BJ (cell line): ENCODE measurements at places on chromosomes 16 and 17. TPM values are rescaled to one million over a fixed set of nuclear protein-coding genes. Genes with fewer than 3 reads are reported as not detected.

Gene SPN
- polyA plus RNA-seq: 0.04 TPM in 1 of 2 replicates, not detected in the other

Gene PRAC2
- polyA plus RNA-seq: 0.63 and 0.98 TPM in 2 replicates

GRCh38 chr17:57283203-57283971 lies 27.1 kb downstream of the MSI2 start:
- DNase-seq: no peak

Gene CLEC19A
- polyA plus RNA-seq: not detected in 2 replicates

Gene KRT27
- not detected in 2 replicates for polyA plus RNA-seq

Gene DYNLRB2
- 0.50 and 1.4 TPM in 2 replicates for polyA plus RNA-seq

Gene TERB1
- 0.07 TPM in 1 of 2 replicates, not detected in the other for polyA plus RNA-seq

DNA sequence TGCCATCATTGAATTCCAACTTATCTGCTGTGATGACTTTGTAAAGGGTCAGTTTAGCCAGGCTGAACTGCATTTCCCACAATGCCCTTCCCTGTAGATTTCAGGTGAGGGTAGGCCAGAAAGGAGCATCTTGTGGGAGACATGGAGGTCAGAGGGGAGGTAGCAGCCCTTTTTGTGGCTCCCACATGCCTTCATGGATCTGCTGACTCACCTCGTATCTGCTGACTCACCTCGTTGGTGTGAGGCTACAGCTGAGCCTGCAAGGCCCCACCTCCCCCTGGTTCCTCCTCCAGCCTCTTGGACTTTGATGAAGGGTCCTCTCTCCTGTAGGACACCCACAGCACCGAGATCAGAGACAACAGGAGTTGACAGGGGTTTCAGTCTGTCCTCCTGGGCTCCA lies 102.5 kb downstream of the SALL1 start:
- no peak for DNase-seq

- no peak for DNase-seq
Observed at GRCh38 chr16:6382924-6383459, 949.7 kb upstream of the RBFOX1 start.

DNA sequence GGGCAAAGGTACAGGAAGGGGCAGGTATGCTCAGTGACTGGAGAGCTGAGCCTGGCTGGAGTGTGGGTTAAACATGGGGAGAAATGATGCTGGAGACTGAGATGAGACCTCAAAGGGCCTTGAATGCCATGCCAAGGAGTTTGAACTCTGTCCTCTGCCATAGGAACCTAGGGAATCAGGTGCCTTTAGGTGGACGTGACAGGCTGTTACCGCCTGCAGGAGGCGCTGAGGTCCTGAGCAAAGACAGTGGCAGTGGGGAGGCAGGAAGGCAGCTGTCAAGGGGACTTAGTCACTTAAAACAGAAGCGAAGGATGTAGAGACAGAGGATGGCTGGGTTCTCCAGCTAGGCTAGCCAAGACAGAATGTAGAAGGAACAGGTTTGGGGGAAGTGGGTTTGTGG lies 9.1 kb downstream of the PSMB3 start:
- no peak for DNase-seq

- no peak for DNase-seq
Observed at GRCh38 chr17:18960241-18960665, 8.3 kb downstream of the SLC5A10 start.

GRCh38 chr16:88560714-88561484 lies 9.3 kb upstream of the ZC3H18 start:
- DNase-seq: no peak

Gene AXIN2
- polyA plus RNA-seq: 0.93 and 1.3 TPM in 2 replicates

DNA sequence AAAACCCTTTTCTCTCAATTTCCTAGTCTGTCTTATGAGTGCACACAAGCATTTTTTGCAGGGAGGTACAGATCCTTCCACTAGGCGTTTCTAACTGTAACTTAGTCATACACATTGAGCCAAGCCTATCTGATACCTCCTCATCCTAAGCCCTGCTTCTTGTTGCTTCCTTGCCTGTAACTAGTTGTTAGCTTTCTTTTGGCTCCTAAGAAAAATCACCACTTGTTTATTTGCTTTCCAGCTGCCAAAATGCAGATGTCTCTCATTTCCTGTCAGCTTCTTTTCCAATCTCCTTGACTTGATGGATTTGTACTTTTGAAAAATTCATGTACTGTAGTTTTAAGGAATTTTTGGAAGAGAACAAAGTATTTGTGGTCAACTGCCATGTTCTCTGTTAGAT lies 73.7 kb downstream of the TNRC6C start:
- no peak for DNase-seq

Gene KRT15
- polyA plus RNA-seq: 2.0 and 2.7 TPM in 2 replicates

DNA sequence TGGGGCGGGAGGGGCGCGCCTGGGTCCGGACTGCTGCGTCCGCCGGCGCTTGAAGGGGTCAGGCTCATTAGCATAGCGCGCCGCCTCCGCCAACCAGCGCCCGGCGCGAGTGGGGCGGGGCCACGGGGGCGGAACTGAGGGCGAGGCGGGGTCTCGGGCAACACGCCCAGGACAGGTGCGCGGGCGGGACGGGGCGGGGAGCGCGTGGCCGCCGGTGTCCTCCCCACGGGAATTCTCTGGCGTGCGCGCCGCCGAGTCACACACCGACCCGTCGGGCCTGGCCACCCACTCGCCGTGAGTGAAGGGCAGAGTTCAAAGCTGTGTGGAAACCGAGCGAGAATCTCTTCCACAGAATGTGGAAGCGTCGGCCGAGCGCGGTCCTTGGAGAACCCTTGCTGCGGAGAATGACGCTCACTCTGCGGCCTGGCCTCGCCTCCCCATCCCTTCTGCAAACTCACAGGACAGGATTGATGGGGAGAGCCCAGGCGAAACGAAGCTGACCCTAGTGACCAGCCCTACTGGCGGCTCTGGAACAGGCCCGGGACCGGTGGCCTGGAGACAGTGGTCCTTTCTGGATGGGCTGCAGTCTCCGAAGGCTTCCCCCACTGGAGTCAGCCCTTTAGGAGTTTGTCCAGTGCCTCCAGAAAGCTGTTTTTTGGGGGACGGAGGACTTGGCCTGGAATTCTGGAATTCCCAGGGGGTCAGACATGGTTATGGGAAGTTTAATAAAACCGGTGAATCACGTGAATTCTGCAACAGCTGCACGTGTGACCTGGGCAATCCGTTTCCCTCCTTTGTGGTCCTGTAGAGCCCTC lies at the start of gene SNAI3:
Gene SNAI3, minus strand, starts transcription at position 69 of the 815 bp plus-strand sequence. CDS start 101 bp downstream, outside the sequence.
- DNase-seq: no peak

GRCh38 chr17:34658811-34659560 lies 79.6 kb downstream of the TMEM132E start:
- DNase-seq: no peak

GRCh38 chr16:47037396-47037745 lies 63.9 kb upstream of the DNAJA2 start:
- no peak for DNase-seq

Gene POLR2C
- 127 and 176 TPM in 2 replicates for polyA plus RNA-seq

DNA sequence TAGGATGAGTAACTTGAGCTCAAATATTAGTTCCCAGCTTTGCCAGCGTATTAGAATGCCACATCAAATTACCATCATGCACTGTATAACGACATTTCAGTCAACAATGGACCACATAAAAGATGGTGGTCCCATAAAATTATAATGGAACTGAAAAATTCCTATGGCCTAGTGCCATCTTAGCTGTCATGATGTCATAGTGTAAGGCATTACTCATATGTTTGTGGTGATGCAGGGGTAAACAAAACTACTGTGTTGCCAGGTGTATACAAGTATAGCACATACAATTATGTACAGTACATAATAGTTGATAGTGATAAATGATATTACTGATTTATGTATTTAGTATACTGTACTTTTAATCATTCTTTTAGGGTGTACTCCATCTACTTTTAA lies 54.4 kb upstream of the NETO2 start:
- no peak for DNase-seq

DNA sequence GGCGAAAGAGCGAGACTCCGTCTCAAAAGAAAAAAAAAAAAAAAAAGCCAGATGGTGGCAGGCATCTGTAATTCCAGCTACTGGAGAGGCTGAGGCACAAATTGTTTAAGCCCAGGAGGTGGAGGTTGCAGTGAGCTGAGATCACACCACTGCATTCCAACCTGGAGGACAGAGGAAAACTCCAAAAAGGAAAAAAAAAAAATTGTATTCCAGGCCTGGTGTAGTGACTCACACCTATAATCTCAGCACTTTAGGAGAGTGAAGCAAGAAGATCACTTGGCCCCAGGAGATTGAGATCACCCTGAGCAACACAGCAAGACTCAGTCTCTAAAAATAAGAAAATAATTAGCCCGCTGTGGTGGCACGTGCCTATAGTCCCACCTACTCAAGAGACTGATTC lies 20.1 kb downstream of the HBQ1 start:
- peak; percentile 52 for DNase-seq

Gene CALCOCO2
- polyA plus RNA-seq: 108 and 137 TPM in 2 replicates

Gene TNFRSF13B
- not detected in 2 replicates for polyA plus RNA-seq

Gene ZNF689
- 3.6 and 4.1 TPM in 2 replicates for polyA plus RNA-seq

DNA sequence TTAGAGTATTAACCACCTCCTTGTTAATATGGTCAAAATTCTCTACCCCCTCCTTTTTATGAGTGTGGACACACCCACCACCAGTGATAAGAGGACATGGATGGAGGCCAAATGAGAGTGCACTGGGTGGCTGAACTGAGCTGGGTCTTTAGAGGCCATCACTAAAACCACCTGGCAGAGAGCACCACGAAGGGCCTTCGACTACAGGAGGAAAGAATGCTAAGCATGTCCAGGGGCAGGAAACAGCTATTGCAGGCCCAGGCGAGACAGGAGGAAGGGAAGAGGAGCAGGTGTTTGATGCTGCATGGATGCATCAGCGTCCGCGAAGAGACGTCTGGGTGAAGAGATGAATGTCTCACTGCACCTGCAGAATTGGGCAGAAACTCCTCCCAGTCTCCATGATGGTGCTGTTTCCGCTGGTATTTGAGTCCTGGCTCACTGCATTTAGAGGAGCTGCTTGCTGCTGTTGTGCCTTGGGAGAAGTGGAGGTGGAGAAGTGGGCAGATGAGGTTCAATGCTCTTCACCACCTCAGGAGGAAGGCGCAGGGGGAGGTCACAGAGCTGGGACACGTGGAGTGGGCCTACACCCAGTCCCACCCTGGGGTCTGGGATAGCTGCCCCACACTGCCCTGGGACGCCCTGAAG lies 33.2 kb downstream of the SPHK1 start:
- no peak for DNase-seq

Gene SHISA9
- not detected in 2 replicates for polyA plus RNA-seq

DNA sequence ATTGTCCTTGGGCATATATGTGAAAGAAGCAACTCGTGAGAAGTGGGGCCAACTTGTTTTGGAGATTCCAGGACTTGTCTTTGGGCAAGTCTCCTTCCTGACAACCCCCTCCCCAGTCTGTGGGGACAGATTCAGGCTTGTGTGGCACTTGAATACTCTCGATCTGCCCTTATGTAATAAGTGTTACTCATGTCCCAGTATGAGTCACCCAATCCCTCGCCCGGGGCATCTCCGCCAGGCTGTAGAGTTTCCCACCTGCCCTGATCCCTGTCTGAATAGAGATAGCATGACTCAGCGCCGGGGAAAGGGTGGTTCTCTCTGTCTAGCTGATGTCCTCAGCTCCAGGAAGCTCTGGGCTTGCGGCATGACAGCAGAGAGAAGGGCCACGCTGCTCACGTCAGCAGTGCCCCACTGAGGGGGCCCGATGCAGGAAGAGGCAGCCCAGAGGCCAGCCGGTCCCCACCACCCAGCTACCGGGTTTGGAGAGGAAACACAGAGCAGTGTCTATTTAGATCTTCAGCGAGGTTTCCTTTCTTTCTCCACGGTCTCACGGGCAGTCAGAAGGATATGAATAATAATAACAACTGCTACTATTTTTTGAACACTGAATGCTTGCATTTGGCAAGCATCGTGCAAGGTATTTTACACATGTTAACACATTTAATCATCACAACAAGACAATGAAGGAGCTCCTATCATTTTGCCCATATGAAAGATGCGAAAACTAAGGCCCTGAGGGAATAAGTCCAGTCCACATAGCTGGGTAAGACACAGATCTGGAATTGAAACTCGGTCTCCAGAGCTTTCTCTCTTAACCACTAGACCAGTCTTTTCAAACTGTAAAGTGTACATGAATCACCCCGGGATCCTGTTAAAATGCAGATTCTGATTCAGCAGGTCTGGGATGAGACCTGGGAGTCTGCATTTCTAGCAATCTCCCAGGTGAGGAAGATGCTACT lies 426.7 kb upstream of the MAF start:
- peak; percentile 32 for DNase-seq

DNA sequence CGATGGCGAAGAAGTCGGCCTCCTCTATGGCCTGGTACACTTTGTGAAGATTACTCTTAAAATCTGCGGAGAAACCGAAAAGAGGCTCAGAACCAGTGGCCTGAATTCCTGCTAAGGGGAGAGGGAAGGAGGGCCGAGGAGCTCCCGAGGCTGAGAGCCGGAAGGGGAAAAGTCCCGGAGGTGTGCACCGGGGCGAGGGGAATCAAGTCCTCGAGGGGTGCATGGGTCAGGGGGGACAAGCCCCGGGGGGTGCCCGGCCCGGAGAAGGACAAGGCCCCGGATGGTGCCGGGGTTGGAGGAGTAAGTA lies 495 bp downstream of the PARN start:
- no peak for DNase-seq

GRCh38 chr16:48081656-48082055 lies 74.1 kb downstream of the ABCC12 start:
- peak; percentile 50 for DNase-seq

DNA sequence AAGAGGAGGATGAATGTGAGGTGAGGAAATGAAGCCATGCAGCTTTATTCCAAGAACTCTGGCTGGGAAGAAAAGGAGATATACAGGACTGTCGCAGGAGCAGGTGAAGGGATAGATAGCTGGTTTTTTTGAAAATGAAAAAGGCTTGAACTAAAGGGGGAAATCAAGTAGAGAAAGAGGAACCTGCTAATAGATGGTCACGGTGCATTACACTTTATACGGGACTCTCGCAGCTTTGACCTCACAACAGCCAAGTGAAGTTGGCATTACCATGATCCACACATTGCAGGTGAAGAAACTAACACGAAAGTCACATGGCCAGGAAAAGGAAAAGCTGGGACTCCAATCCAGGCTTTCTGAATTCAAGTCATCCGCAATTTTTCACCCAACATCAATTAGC lies 86.9 kb downstream of the HS3ST2 start:
- DNase-seq: no peak

DNA sequence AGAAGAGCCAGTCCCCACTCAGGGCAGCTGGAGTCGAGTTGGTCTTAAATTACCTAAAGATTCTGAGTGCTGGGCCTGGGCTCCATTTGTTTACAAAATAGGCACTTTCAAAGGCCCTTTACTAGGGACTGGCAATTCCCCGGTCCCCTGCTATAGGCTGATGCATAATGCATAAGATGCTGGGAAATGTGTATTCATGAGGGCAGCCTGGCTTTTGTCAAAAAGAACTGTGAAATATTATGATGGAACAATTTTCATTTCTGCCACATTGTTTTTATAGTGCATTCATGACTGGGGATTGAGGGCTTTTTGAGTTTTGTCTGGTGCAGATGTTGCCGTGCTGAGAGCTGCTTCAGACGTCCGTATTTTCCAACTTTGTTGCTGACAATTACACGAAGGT lies 617.0 kb upstream of the CDH5 start:
- DNase-seq: no peak

Gene ZG16B
- 0.10 TPM in 2 replicates for polyA plus RNA-seq
